Epithelial cell of proximal tubule (primary cell): ENCODE measurements at places on chromosomes 4 and X.

DNA sequence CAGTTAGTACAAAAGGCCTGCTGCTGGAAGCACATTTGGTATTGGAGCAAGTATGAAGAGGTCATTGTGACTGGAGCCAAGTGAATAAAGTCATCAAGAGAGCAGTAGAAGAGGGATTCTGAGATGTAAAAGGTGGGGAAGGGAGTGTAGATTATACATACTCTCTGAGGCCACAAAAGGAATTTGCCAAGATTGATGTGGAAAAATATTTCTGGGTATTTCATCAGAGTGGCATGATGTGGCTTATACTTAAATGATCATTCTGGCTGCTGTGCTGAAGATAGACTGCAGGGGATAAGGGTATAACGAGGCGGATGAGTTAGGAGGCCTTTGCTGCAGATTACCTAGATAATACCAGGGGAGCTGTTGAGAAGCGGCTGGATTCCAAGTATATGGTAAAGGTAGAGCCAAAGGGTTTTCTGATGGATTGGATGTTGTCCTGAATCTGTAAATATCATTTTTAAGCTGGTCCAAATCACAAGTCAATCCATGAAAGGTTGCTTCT, 231.8 kb upstream of the AGA start:
- no peak for DNase-seq

GRCh38 chr4:52407545-52407944, 251.6 kb downstream of the USP46 start:
- DNase-seq, result no peak

GRCh38 chr4:178233906-178234305, 791.7 kb upstream of the AGA start:
- DNase-seq, result no peak

DNA sequence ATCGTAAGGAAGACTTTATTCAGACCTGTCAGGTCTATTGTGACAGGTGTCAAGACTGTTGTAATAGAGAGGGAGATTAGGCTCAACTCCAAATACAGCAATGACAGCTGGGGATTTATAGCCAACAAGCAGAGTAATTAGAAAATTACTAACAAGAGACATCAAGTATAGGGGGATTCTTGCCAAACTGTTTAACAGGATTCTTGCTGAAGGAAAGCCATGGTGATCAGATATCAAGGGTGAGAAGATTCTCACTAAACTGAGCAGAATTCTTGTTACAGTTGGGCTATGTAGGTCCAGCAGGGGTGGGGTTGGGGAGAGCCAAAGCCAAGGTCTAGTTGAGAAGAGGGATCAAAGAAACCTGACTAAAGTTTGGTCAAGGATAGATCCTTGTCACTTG, 461.0 kb upstream of the GALNT7 start:
- no peak for DNase-seq

DNA sequence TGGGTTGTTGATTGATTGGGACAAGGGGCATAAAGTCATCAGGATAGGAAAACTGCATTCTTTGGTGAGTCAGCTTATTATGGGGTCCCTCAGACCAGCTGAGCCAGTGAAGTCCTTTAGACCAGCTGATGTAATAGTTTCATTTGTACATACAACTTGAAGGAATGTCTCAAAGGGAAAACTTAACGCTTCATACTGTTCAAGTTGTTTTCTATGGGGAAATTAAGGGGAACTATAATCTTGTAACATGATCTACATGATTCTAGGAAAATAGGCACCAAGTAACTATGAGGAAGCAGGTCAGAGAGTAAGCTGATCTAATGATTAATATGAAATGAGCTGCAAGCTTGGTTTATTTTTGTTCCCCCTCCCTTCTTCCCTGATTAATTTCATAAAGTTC, 175.1 kb upstream of the GRID2 start:
- DNase-seq, result no peak

DNA sequence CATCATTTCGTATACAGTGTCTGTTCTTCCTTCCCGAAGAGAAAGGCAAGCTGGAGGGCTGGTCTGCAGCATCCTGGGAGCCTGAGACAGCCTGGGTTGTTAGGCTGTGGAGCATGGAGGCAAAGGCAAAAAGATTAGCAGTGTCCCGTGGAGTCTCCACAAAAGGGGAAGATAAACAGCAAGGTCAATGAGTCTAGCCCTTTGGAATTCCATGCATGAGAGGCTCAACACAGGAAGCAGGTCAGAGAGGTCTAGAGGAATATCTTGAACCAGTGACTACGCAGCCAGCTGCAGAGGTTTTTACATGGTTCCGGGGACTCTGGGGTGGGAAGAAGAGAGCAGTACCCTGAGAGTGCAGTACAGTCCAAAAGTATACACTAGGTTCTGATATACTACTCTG, 12.2 kb upstream of the MCF2 start:
- peak; percentile 23 for DNase-seq

GRCh38 chr4:186029571-186030398, 39.2 kb upstream of the TLR3 start:
- no peak for DNase-seq

DNA sequence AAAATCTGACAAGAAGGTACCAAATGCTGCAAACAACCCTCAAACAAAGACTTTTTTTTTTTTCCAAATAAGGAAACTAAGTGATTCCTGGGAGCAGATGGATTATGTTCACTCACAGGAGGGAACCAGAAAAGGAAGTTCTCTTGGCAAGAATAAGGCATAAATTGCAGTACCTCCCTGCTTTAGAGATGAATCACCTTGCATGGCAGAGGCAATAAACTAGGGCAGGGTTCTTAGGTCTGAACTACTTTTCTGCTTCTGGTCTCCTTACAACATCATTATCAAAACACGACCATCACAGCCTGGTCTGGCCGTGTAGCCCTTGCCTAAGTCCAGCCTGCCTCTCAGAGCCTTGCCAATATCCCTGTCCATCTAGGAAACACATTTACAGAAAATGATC, 6.3 kb downstream of the TMEM31 start:
- peak; percentile 33 for DNase-seq

GRCh38 chr4:158599765-158600498, 71.8 kb downstream of the C4orf46 start:
- DNase-seq, result no peak

GRCh38 chr4:73620115-73620792, at the start of gene RASSF6:
Gene RASSF6 (minus strand): TSS chr4:73620436. CDS start chr4:73611795, 8,641 bp downstream.
- DNase-seq, result peak; percentile 83

- DNase-seq, result no peak
Observed at GRCh38 chrX:9658409-9658808, 107.2 kb downstream of the GPR143 start.

- DNase-seq, result peak; percentile 48
Observed at GRCh38 chr4:25351777-25352416, 25.2 kb upstream of the ANAPC4 start.

DNA sequence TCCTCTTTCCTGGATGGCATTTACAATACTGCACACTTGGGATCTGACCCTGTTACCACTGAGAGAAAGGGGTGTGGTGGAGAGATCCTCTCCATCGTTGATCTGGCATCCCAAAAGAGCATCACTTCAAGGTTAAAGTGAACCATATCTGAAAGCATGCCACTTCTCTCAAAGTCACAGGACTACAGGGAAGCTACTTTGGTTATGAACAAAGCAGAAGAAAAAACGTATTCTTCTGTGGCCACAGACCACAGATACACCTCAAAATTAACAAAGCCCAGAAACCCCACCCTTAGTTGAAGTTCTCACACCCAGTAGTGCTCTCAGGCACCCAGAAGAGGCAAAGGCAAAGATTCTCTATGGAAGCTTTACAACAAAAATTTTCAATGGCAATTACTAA, 108.3 kb downstream of the JADE1 start:
- DNase-seq, result no peak

GRCh38 chr4:75432683-75433082, 81.5 kb downstream of the RCHY1 start:
- DNase-seq, result no peak

DNA sequence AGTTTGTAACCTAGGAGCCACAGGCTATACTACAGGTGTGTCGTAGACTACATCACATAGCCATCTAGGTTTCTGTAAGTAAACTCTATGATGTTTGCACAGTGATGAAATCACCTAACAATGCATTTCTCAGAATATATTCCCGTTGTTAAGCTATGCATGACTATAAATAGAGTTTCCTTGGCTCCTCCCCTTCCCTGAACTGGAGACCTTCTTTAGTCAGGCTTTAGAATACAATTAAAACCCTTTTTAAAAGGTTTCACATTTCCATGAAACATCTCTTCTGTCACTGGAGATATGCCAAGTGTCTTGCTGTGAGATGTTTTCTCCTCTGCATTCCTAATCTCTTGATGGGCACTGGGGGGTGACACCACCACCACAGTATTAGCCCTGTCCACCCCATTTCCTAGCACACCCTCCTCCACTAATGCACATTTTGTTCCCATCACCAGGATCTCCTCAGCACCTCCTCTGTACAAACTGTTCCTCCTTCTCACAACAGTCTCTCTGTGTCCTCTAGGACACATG, 334.6 kb upstream of the CPEB2 start:
- DNase-seq, result no peak

DNA sequence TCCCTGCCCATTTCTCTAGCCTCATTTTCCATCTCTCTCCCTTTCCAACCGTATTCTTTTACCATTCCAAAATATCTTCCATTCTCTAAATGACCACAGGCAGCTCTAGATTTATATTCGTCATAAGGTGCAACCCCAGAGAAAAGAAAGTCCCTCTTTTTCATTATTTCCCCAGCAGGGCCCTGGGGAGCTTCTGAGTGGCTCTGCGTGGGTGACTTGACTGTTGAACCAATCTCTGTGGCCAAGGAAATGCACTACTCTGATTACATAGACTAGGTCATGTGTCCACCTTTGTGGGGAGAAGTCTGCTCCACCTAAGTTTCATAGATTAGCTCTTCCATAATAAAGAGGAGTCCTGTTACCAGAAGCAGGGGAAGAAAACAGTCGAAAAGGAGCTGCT, 51.4 kb downstream of the ATOH1 start:
- no peak for DNase-seq

- DNase-seq, result no peak
Observed at GRCh38 chr4:86388252-86388651, 28.4 kb upstream of the MAPK10 start.

GRCh38 chr4:119212234-119212963, at the start of gene USP53:
Gene USP53 (plus strand): TSS chr4:119212713. CDS start chr4:119239760, 27,047 bp downstream.
- peak; percentile 87 for DNase-seq

DNA sequence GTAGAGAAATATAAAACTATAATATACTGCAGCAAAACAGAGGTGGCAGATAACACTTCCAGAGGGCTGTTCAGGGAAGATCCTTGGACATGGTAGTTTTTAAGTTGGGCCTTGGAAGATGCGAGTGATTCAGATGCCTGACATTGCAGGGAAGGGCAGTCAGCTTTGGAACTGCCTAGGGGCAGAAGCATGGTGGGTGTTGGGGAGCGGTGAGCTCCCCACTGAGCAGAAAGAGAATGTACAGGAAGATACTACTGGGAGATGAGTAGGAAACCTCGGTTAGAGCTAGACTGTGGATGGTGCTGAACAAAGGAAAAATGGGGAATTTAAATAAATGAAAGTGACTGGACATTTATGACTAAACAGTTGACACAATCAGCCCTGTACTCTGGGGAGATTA, 24.9 kb upstream of the SEC24B start:
- no peak for DNase-seq

GRCh38 chrX:118795528-118796280, 27.9 kb upstream of the ZCCHC12 start:
- DNase-seq, result no peak
